ENCODE measurements at places on chromosomes 3 and 15.
A peak's percentile ranks its signal among the peaks of the same experiment; 100 is the strongest.

DNA sequence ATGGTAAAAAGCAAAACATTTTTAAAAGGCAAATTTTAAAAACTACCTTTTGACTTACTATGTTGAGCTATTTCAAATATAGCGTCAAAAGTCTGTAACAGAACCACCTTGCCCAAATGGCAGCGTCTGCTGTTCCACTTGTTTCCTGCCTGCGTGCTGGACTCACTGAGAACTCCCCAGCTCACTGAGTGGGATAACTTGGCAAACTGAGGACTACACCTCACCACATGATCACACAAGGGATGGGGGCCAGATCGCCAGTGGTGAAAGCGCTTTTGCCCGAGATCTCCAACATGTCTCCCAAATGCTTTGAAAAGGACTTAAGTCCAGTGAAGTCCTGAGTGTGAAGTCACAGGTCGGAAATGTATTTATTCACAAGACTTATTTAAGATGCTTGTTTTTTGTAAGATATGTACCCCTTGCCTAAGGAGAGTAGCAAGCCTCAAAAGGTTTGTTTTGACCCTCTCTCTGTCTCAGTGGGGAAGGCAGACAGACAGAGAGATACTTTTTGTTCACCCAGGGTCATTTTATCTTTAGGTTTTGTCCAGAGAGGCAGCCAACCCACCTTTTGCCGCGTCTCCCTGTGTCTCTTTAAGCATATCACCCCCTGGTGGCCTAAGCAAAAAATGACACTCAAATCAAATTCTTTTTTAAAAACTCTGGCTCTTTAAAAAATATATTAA is 192.6 kb downstream of the PDZRN3 start:
- DNase-seq, result no peak

- DNase-seq, result no peak
Measured at GRCh38 chr15:34064438-34064837, 25.4 kb upstream of the AVEN start.

- no peak for DNase-seq
Measured at GRCh38 chr3:76646921-76647562, 392.9 kb upstream of the ROBO2 start.

GRCh38 chr15:20349774-20350498 is 191.7 kb downstream of the GOLGA6L6 start:
- no peak for DNase-seq

- no peak for DNase-seq
Measured at GRCh38 chr15:40695469-40695890, 506 bp downstream of the RAD51 start.

- DNase-seq, result no peak
Measured at GRCh38 chr15:84697236-84697990, 18.5 kb downstream of the SEC11A start.

DNA sequence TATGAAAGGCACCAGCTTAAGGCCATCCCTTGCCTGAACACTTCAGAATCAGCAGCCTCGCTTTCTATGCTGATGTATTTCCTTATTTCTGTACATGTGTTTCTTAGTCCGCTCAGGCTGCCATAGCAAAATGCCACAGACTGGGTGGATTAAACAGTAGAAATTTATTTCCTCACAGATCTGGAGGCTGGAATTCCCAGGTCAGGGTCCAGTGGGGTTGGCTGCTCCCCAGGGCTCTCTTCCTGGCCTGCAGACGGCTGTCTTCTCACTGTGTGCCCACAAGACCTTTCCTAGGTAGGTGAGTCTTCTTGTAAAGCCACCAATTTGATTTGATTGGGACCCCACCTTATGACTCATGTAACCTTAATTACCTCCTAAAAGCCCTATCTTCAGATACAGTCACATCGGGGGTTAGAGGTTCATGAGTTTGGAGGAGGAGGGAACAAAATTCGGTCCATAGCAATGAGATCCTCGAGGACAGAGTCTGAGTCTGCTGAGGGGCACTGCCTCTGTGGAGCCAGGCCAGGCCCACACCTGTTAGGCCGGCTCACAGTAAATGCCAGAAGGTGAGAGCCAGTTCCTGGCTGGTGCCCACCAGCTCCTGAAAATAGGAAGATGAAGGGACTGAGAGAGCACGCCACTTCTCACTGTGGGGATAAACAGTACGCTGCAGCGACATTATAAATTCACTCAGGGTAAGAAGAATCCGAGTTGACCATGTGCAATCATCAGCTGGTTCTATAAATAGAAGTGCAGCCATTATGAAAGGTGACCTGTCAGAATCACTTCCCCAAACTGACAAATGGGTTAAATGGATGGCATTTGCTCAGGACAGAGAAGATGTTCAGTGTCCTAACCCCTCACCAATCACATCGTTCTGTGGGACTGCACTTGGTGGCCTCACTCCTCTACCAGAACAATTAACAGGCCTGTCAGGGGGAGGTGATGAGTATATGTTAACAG is 41.1 kb downstream of the CTXND1 start:
- DNase-seq, result no peak

DNA sequence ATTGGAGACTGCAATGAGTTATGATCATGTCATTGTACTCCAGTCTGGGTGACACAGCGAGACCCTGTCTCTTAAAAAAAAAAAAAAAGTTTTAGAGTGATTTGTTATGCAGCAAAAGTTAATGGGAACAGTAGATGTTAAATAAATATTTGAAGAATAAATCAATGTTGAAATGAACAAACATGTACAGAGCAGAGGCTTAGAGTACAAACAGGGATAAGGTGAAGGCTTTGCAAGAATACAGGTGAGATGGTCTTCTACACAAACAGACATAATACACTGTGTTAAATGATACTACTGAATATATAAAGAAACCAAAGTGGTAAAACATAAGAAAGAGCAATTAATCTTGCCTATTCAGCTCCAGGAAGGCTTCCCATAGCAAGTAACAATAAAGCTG is 265.4 kb downstream of the CNTN3 start:
- DNase-seq, result no peak

- DNase-seq, result no peak
Measured at GRCh38 chr15:34755419-34755773, 598 bp upstream of the GJD2 start.

- no peak for DNase-seq
Measured at GRCh38 chr3:140931801-140932200, 9.8 kb upstream of the SLC25A36 start.

GRCh38 chr3:119457246-119457645 is 6.2 kb downstream of the TMEM39A start:
- DNase-seq, result no peak

- DNase-seq, result no peak
Measured at GRCh38 chr3:81492040-81492439, 269.4 kb downstream of the GBE1 start.

DNA sequence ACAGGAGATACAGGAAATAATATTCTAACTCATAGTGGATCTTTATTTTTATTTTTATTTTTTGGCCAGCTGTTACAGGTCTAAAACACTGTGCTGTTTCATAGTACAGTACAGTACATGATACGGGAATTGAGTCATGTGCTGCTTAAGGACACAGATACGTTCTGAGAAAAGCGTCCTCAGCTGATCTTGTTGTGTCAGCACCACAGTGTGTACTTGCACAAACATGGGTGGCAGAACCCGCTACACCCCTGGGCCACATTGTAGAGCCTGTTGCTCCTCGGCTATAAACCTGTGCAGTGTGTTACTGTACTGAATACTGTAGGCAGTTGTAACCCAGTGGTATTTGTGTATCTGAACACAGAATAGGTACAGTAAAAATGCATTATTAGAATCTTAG is 183.4 kb downstream of the OR4M2 start:
- DNase-seq, result no peak

DNA sequence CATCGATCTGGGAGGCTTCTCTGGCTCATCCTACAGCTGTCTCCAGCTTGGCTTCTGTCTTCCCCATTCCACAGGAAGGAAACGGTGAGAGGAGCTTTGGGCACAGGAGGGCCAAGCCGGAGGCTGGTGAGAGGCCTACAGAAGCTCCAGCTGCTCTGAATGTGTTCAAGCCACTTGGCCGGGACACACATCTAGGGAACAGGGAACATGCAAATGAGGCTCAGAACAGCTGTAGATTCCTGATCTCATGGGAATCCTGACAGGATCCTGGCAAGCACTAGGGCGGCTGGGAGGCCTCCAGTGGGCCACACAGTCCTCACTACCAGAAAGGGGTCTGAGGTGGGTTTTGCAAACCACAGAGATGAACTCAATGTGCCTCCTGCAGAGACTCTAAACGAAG is 13.7 kb downstream of the SEMA5B start:
- DNase-seq, result no peak

- no peak for DNase-seq
Measured at GRCh38 chr3:151900884-151901643, 27.6 kb downstream of the SUCNR1 start.

GRCh38 chr3:36965440-36965839 is 20.6 kb upstream of the TRANK1 start:
- DNase-seq, result no peak

GRCh38 chr3:151592287-151592686 is 131.4 kb upstream of the IGSF10 start:
- DNase-seq, result no peak

- no peak for DNase-seq
Measured at GRCh38 chr15:26877831-26878230, 11.0 kb downstream of the GABRA5 start.

DNA sequence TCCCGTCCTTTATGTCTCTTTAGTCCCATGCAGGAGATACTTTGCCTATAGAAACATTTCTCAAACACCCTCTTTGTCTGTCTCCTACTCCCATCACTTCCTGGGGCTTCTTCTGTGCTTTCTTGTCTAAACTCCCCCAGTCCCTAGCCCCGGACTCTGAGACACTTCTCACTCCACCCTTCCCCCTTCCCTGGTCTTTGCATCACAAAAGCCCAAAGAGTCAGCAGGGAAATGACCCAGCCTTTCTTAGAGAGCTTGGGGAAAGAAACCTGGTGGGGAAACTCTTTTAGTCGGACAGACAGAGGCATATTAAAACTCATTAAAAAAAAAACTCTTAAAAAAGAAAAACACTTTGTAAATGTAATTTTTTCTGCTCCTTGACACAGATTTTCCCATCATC is 211.2 kb downstream of the TJP1 start:
- DNase-seq, result no peak

DNA sequence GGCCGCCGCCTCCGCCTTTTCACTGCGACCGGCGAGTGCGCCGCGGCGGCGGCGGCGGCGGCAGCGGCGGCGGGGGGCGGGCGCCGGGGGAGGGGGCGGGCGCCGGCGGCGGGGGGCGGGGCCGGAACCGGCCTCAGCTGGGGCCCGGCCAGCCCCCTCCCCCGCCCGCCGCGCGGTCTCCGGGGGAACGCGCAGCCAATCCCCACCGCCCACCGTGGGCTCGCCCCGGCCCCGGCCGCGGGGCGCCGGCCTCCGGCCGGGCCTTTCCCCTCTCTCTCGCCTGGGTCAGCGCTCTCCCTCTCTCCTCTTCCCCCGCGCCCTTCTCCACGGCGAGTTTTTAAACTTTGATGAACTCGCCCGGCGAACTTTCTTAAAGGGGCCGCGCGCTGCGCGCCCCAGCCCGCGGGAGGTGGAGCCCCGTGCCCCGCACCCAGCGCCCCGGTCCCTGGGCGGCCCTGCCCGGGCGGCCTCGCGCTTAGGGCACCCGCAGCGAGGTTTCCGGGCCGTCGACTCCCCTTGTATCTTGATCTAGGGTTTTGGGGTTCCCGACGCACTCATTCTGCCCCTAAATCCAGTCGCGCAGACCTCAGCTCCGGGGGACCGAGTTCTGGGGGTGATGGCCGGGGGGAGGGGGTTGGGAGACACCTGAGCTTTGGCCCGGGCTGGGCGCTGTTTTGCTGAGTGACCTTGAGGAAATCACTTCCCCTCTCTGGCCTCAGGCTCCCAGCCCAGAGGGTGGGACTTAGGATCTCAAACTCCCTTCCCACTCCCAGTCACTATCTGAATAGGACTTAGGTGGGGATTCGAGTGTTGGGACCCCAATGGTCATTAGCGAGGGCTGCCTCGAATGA is at the start of gene RBPMS2:
Gene RBPMS2, minus strand, starts transcription at position 39 of the 851 bp plus-strand sequence. CDS start 270 bp downstream, outside the sequence.
- no peak for DNase-seq

DNA sequence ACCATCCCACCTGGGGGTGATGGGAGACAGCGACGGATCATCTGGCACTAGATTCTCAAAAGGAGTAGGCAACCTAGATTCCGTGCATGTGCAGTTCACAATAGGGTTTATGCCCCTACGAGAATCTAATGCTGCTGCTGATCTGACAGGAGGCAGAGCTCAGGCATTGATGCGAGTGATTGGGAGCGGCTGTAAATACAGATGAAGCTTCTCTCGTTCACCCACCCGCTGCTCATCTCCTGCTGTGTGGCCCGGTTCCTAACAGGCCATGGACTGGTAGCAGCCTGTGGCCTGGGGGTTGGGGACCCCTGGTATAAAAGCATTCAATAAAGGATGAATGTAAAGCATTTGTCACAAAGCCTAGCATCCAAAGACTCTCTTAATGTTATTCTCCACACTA is 126.8 kb downstream of the FRMD4B start:
- DNase-seq, result no peak

- peak; percentile 32 for DNase-seq
Measured at GRCh38 chr15:52208306-52208946, 17.2 kb upstream of the GNB5 start.

DNA sequence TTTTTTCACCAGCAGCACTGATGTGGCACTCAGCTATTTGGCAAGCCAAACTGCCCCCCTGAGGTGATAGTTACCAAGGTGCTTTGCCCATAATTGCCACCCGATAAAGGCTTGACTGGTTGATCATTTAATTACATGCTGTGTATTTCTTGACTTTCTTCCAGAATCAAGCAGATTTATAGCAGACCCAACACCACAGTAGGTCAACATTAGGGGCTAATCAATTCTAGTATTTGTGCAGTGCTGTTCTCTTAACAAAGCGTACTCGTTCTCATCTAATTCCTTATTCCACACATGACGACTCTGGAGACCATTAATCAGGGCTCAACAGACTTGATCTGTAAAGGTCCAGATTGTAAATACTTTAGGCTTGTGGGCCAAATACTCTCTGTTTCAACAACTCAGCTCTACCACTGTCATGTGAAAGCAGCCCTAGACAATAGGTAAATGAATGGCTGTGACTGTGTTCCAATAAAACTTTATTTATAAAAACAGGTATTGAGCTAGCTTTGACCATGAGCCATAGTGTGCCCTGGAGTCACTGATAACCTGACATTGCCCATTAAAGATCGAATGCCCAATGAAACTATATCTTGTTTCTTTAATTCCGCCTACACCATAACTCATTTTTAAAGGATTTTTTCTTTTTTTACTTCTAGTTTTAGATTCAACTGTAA is 119.1 kb upstream of the TMC3 start:
- no peak for DNase-seq

DNA sequence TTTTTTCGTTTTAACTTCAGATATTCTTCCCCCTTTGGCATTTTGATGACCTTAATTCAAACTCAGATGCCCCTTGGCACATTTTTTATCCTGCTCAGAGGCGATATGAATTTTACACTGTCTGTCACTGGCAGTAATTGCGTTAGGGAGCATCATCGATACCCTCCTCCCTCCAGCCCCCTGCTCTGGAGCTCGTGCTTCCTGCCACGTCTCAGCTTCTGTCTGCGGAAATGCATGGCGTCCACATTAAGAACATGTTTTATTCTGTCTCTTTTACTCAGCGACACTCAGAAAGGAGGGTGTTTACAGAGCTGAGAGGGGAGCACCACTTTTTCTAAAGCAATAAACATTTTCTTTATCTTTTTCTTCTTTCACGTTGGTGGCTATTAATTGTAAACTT is 254.2 kb downstream of the EBLN2 start:
- no peak for DNase-seq
